ENCODE measurements at places on chromosomes 1 and 21.
A peak's percentile ranks its signal among the peaks of the same experiment; 100 is the strongest.

- no peak for DNase-seq
Measured at GRCh38 chr1:117795190-117795589, 134.2 kb downstream of the GDAP2 start.

GRCh38 chr1:3312898-3313575 is 141.4 kb upstream of the ARHGEF16 start:
- DNase-seq: no peak

DNA sequence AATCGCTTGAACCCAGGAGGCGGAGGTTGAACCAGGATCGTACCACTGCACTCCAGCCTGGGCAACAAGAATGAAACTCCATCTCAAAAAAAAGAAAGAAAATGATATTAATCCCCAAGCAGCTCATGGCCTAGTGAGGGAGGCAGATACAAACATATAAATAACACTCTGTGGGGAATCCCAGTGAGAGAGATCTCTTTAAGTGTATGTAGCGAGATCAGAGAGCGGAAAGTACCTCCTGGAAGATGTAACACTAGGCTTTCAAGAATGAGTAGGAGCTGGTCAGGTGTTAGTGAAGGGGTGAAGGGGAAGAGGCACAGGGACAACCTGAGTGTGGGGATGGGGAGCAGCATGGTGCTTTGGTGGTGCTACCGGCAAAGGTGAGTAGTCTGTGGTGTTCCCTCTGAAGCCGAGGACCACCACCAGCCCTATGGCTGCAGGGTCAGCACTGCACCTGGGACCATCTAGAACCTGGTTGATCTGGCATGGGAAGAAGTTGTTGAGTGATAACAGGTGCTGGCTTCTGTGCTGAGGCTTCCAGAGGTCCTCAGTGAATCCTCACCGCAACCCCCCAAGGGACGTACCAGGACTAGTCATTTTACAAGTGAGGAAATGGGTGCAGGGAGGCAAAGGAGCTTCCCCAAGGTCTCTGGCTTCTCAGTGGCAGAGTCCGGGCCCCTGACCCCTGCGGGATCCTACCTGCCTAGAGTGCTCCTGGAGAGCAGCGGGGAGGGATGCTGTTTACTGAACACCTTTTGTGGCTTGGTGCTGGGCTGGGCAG is 367.6 kb upstream of the VAMP3 start:
- no peak for DNase-seq

DNA sequence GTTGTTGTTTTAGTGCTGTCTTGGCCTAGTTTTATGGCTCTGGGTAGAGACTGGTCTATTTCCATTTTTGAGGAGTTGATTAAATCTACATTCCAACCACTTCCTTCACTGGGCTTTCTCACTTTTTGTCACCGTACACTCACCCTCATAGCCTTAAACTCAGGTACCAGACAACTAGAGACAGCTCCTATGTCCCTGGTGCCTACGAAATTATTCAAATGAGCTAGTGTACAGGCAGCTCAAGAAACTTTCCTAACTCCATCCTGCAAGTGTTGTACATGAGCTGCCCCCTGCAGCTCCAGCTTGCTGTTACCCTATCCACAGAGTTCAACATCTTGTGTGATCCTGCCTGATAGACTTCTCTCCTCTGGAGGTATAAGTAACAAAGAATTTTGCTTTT is 704.8 kb upstream of the RGS18 start:
- no peak for DNase-seq

- no peak for DNase-seq
Measured at GRCh38 chr1:67853704-67854103, 20.4 kb upstream of the GNG12 start.

GRCh38 chr1:159902541-159902940 is 2.6 kb upstream of the CFAP45 start:
- no peak for DNase-seq

GRCh38 chr21:41928621-41929220 is 25.1 kb downstream of the C2CD2 start:
- DNase-seq: no peak

GRCh38 chr1:116777831-116778830 is 23.9 kb downstream of the CD2 start:
- DNase-seq: peak; percentile 16

DNA sequence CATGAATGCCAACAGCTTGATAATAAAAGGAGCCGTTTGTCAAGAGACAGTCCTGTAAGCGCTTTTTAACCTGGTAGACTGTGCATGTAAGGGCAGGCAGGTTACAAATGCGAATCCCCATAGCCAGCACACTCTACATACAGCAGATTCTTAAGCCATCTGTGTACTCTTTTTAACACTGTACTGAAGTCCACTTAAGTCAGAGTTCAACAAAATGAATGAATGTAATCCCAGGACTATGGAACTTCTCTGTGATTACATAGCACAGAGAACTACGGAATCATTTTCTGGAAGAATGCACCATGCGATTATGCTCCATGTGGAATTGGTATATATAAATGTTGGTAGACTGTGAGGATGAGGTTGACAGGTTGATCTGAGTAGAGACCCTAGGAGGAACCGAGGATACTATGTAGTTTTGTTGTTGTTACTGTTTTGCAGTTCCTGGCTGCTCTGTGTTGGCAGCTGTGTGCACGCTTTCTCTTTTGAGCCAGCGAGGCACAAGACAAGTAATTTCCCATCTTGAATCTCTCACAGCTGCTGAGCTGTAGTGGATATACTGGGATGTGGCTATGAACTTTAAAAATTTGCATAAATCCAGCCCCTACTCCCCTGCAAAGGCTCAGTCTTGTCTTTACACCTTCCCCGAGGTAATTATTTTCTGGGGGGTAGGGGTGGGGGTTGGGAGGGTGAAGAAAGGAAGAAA is 21.9 kb downstream of the LRRC8D start:
- no peak for DNase-seq

- no peak for DNase-seq
Measured at GRCh38 chr1:55301912-55302311, 86.7 kb upstream of the USP24 start.

- DNase-seq: no peak
Measured at GRCh38 chr1:53328541-53329499, 950 bp upstream of the LRP8 start.

Measured in SK-N-MC (cell line).